CD4-positive, alpha-beta T cell treated with Interleukin-1 beta for 1 hour (primary cell): ENCODE measurements at places on chromosomes 11 and 22.

DNA sequence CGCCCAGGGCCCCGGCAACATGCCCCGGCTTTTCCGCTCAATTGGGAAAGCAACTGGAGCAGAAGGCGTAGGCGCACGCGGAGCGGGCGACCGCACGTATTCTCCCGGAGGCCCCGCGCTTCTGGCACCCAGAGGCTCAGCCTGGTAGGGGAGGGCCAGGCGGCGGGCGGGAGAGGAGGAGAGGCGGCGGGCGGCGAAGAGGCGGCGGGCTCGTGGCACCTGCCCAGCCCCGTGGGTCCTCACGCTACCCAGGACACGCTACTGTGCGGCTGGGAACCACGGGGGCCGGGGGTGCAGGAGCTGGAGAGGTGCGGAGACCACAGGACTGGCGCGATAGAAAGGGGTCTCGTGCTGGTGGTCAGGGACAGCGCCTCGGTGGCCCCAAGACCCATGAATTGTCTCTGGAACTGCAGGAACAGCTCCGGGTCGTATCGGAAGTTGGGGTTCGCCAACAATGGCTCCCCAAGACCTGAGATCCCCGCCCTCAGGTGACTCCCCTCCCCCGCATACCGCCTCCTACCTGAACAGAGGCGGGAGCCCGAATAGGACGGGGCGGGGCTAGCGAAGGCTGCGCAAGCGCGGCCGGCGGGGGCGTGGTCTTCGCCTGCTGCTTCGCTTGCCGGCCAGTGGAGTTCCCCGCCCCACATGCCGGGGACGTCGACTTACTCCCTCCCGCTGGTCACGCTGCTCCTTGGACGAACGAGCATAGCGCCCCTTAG is at the start of gene SLC37A4:
SLC37A4 (minus strand) TSS at position 549 of the 719 bp plus-strand sequence.
- DNase-seq: peak; percentile 99

DNA sequence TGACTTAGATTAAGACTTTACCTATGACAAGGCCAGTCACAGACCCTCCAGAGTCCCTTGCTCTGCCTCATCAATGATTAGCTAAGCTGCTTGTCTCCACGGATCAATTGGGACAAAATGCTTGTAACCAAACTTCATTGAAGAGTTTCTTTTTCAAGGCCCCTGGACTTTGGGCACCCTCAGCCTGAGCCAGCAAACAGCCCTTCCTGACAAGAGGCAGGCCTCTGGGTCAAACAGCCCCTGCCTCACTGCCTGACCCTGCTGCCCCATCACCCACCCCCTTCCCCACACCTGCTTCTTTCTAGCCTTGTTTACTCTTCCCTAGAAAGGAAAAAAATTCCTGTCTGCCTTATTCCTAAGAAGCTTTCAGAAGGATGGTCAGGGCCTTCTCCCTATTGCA is 26.3 kb upstream of the CDON start:
- no peak for DNase-seq

GRCh38 chr11:94326947-94327346 is 22.6 kb downstream of the IZUMO1R start:
- no peak for DNase-seq

DNA sequence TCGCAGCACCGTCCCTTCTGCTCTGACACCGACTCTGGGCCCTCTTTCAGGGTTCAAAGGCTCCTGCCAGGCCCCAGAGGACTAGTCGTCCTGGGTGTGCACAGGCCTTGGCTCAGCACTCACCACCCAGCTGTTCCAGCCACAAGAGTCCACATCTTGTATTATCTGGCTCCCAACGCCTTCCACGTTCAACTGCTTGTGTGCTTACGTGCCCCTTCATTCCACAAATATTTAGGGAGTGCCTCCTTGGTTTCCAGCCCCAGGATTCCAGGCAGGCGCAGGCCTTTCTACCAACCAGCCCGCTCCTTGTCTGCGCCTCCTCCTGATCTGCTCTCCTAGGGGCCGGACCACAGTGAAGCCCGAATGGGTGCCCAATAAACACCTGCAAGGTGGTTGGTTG is 70.9 kb downstream of the SCUBE1 start:
- DNase-seq: no peak

DNA sequence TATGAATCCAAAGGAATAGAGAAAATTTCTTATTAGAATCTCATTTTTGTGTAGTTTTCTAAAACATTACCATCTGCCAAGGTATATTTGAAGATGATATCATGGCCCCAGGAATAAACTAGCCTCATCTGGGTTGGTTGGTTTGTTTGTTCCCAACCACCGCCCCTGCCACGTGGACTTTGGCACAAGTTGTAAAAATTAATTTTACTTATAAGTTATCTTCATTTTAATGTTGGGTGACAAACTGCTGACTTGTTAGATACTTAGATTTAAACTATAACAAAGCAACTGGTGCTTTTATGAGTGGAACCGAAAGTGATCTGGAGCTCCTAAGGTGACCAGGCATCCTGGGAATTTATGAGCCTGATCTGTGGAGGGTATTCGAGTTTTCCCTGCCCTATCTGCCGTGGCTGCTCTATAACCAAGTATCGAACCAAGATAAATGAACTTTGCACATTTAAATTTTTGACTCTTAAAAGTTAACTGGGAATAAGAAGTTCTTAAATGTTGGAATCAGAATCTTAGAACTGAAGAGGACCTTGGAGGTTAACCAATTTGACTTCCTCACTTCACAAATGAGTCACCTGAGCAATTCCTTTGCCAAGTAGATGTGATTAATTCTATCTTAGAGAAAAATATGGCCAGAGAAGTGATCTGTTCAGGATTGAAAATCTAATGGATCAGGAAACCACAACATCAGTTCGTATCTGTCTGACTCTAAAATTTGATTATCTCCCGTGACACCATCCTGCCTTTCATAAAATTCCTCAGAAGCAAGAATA is 129.1 kb upstream of the ARHGAP42 start:
- no peak for DNase-seq

GRCh38 chr11:118677977-118678376 is 1.5 kb downstream of the TREH start:
- DNase-seq: no peak

- DNase-seq: no peak
Observed at GRCh38 chr11:86444981-86445380, 70.3 kb downstream of the CCDC81 start.

GRCh38 chr11:103935219-103935618 is 101.2 kb upstream of the DDI1 start:
- no peak for DNase-seq

GRCh38 chr11:8038393-8038792 is 42.6 kb upstream of the TUB start:
- DNase-seq: no peak

GRCh38 chr11:124896821-124897391 is 759 bp downstream of the ROBO4 start:
- no peak for DNase-seq

DNA sequence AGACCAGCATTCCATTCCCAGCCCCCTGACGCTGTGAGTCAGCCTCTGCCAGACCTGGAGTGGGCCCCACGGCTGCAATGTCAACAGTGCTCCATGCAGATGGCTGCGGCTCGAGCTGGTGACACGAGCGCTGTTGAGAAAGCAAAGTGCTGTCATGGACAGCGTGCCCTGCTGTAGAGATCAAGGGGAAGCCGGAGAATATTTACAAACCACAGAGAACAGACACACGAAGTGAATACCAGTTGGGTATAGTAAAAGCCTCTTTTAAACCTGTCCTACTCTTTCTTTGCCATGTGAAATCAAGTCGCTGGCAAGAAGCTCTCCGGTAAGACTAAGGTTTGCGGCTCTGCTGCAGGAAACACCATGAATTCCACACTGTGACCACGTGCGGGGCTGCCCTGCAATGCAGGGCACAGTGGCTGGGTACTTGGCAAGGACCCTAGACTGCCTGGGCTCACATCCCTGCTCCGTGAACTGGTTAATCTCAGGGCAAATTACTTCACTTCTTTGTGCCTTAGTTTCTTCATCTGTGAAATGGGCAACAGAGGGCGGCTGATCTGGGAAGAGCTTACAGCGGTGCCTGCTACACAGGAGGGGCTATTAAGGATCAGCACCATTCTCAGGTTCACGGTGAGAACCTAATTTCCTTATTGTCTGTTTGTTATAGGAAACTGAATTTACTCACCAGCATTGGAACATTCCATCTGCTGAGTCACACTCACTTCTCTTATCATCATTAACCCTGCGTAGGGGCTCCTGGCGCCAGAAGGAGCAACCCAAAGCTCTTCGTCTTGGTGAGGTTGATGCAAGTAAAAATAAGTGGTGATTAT is 27.8 kb upstream of the ELFN2 start:
- DNase-seq: no peak

DNA sequence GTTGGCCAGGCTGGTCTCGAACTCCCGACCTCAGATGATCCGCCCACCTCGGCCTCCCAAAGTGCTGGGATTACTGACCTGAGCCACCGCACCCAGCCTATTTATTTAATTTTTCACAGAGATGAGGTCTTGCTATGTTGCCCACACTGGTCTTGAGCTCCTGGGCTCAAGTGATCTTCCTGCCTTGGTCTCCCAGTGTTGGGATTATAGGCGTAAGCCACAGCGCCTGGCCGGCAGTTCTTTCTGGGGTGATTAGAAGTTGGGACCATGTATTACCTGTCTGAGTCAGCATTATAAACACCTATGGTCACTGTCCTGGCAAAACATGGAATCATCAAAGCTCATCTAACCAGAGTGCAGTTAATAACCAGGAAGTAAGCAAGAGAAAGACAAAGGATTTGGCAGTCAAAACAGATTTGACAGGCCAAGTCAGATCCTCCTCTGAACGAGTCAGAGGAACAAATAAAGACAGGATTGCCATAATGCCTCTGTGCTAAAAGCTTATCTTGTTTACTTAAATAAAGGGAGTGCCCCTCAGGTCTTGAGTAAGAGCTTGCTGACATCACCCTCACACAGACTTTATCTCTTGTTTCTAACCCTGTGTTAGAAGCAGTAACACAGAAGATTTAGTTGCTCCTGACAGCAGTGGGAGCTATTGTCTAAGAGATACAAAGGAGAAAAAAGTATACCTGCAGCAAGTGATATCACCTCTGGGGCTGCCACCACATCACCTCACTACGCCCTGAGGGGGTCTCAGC is 3.7 kb downstream of the SERPIND1 start:
- no peak for DNase-seq

- no peak for DNase-seq
Observed at GRCh38 chr22:39374191-39374590, 24.4 kb downstream of the SYNGR1 start.

DNA sequence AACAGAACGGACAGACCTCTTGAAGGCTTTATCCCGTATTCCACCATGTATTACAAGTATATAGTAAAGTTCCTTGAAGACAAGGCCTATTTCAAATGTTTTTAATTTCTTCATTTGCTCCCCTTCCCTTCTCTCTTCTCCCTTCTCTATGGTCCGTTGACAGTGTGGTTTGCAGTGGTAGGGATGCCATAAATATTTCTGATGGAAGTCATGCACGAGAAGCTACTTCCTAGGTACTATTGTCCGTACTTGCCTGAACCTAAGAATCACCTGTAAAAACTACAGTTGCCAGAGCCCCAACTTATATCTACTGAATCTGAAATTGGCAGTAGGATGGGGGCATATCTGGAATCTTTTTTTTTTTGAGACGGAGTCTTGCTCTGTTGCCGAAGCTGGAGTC is 2.8 kb downstream of the PISD start:
- DNase-seq: no peak

- no peak for DNase-seq
Observed at GRCh38 chr11:36363361-36364268, 67.5 kb downstream of the PRR5L start.

GRCh38 chr22:46931881-46932280 is 169.4 kb downstream of the TBC1D22A start:
- no peak for DNase-seq

- DNase-seq: no peak
Observed at GRCh38 chr11:20771026-20771425, 101.6 kb downstream of the NELL1 start.

- DNase-seq: no peak
Observed at GRCh38 chr11:13316528-13316961, 39.0 kb downstream of the BMAL1 start.

DNA sequence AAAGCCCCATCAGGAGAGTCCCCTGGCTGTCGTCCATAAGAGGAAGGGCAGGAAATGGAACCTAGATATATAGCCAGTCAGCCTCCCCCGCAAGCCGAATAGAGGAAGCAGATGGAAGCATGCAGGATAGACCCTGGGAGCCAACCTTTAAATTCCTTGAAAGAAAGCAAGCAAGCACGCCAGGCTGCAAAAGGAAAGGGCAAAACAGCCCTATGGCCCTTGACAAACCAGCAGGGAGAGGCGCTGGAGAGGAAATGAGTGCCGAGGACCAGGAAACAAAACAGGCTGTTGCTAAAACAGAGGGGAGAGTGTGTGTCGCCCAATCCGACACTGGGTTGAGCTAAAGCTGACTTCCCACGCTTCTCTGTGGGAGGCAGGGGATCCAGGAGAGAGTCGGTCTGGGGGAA is 203.5 kb upstream of the MTNR1B start:
- DNase-seq: no peak
